ENCODE measurements at places on chromosomes 4 and X.

- DNase-seq, result no peak
These were observed 3.4 kb downstream of the GPKOW start for GRCh38 chrX:49120091-49120490.

GRCh38 chr4:118941149-118941548 lies 52.5 kb downstream of the SYNPO2 start:
- no peak for DNase-seq

DNA sequence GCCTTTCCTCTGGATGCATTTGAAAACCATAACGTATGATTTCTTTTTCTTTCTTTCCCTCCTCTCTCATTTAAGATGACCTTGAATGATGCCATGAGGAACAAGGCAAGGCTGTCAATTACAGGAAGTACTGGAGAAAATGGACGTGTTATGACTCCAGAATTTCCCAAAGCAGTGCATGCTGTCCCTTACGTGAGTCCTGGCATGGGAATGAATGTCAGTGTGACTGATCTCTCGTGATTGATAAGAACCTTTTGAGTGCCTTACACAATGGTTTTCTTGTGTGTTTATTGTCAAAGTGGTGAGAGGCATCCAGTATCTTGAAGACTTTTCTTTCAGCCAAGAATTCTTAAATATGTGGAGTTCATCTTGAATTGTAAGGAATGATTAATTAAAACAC lies 142.8 kb downstream of the GRIA2 start:
- DNase-seq, result no peak

DNA sequence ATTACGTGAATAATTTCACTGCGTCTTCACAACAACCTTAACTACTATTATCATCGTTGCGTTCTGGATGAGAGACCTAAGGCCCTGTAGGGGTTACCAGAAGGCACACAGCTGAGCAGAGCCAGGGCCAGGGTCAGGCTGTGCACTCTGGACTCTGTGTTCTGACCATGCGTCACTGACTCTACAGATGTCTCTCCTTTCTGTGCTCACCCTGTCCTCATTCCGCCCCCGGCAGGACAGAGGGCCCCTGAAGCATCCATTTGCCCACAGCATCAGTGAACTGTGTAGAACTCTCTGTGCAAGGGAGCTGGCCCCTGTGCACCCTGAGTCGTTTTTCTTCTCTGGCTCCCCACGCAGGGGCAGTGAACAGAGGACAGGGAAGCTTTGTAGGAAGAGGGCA lies 21.3 kb downstream of the GPKOW start:
- DNase-seq, result no peak

All from CD4-positive, alpha-beta T cell treated with Interleukin-15 for 4 hours (primary cell).